ENCODE measurements at places on chromosomes 5 and 9.
A peak's percentile ranks its signal among the peaks of the same experiment; 100 is the strongest.

GRCh38 chr9:91914404-91914803, 35.6 kb downstream of the ROR2 start:
- no peak for DNase-seq

- DNase-seq = no peak
Observed at GRCh38 chr9:112332214-112332613, 1.2 kb downstream of the PTBP3 start.

GRCh38 chr5:110909415-110909814, 162.1 kb upstream of the TSLP start:
- no peak for DNase-seq

- no peak for DNase-seq
Observed at GRCh38 chr5:75034137-75034739, 18.1 kb downstream of the GCNT4 start.

DNA sequence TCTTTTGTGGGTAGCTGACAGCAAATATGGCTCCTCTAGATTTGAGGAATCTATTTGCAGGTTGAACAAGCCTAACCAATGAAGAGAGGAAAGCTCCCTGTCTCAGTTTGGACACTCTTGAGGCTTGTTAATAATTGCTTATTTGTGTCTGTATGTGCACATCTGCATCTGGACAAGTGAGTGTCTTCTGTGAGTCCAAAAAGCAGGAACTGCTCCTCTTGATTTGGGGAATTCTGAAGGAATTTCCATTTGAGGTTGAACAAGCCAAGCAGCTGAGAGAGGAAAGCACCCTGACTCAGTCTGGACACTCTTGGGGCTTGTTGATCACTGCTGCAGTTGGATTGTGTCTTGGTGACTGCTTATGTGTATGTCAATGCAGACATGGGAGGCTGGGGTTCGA, 211.6 kb downstream of the DTWD2 start:
- no peak for DNase-seq

- no peak for DNase-seq
Observed at GRCh38 chr9:95130484-95130883, 187.0 kb downstream of the FANCC start.

GRCh38 chr5:127705120-127705892, 2.1 kb downstream of the CCDC192 start:
- DNase-seq = peak; percentile 10

DNA sequence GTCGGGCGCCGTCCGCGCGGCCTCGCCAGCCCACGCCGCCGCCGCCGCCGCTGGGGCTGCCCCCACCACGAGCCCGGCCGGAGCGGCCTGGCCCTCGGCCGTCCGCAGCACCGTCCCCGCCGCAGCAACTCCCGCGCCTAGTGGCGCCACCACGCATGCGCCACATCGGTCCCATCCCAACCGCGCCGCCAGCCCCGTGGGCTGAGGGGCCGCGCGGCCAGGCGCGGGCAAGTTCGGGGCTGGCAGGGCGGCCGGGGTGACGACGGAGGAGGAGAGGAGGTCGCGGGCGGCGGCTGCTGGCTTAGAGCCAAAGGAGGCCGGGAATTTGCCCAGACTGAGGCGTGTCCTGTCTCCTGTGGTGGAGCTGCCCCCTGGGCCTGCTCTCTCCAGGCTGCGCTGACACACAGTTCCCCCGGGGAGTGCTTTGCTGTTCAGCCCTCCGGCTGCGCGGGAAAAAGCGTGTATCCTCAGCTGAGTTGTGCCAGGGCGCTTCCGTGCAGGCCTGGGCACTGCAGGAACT, at the start of gene TUSC1:
TSS of gene TUSC1 (minus strand) at position 298 of the 520 bp plus-strand sequence. CDS start at position 166, 132 bp downstream.
- DNase-seq = no peak

DNA sequence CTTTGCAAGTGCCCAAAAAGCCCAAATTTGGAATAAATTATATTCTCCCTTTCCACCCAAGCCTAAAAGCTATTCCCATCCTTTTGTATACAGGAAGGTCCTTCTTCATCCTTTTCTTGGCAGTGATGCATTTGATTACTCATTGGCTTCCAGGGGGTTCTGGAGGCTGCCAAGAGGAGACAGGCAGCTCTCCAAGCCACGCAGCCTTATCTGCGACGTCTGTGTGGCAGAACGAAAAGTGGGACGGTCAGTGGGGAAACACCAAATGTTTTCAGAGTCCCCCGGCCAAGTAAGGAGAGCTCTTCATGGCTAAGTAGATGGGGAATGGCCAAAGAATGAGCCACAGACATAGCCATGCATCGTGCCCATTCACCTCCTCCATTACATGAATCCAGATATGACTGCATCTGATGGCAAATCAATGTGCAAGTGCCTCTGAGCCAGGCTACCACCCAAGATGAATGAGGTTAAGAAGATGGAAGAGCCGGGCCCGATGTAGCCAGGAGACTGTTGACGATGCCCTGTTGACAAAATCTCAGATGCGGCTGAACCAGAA, 12.1 kb downstream of the ADAM19 start:
- DNase-seq = no peak

GRCh38 chr5:87137283-87137682, 130.4 kb upstream of the RASA1 start:
- no peak for DNase-seq

All from HCT116 (cell line).